NCI-H82 (cell line): ENCODE measurements at places on chromosomes 16 and 17.

DNA sequence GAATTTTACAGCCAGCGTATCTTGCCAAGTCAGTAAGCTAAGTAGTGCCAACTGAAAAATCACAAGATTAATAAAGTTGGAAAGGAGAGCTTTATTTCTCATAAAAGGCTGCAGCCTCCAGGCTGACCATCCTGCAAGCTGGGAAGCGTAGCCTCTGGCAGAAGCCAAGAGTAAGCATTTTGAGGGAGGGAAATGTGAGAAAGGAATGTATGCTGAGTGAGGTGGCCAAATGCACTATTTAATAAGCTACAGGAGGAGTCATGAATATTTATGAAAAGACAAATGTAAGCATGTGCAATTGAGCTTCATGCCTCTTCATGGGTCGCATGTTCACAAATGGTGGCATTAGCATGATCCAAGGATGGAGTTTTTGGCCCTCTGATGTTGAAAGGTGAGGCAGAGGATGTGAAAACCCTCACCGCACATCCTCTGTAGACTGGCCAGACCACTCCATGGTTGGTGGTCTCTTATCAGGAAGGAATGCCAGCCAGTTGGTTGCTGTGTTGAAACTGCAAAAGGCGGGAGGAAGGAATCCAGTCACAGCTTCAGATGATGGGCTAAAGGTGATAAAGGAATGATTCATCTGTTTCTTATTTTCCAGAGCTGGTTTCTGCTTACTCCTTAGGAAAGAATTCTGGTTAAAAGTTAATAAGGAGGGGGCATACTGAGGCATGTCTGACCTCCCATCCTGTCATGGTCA, 9.2 kb downstream of the KRT33B start:
- no peak for DNase-seq

- no peak for DNase-seq
These were observed 34.9 kb upstream of the ZNF469 start for GRCh38 chr16:88347656-88348376.

- DNase-seq: peak; percentile 4
These were observed 5.7 kb upstream of the ZP2 start for GRCh38 chr16:21217121-21217520.

- DNase-seq: no peak
These were observed 157.7 kb downstream of the PARN start for GRCh38 chr16:14472357-14472756.

DNA sequence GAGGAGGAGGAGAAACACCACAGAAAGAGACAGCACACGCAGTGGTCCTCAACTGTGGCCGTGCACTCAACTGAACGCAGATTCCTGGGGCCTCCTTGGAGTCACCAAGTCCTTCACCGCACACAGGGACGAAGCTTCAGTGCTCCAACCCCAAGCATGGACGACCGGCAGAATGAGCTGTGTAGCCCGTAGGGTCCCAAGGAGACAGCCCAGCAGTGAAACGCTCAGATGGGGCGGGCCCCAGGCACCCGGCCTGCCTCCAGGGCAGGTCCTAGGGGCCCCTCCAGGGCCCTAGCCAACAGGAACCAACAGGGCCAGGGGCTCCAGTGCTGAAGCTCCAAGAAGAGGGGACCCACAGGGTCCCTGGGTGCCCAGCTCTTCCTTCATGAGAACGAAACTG, 13.2 kb downstream of the RAB40B start:
- no peak for DNase-seq

GRCh38 chr17:1724351-1724868, at the start of gene WDR81:
TSS of gene WDR81 (plus strand) at chr17:1724704. CDS start at chr17:1724960, 256 bp downstream.
- DNase-seq: peak; percentile 93

DNA sequence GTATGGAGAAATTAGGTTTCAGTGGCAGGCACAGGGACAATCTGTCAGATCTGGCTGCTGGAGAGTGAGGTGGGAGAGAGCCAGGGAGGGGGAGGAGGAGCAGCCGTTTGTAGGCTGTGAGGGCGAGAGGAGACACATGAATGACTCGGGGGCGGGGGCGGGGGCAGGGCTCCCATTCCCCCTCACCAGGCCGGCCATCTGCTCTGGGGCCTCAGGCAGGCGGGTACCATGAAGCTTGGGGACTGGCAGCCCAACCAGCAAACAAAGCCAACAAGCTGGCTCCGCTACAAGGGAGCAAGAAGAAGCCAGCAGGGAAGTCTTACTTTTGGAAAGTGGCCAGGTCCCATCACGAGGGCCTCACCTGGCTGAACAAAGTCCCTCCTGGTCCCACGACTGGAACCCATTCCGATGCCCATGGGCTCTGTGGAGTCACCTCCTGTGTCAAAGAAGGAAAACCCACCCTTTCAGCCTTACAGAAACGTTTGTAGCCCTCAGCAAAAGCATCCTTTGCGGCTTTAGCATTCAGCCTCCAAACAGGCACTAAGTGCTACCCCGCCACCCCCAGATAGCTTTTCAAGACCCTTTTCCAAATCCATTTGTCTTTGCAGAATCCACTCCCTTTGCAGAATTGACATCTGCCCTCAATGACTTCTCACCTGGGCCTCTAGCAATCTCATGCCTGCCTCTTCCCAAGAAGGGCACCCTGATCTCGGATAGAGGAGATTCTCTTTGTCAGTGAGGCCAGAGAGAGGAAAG, 9.2 kb upstream of the SSTR2 start:
- DNase-seq: peak; percentile 98

- DNase-seq: peak; percentile 6
These were observed 258.8 kb downstream of the IRF8 start for GRCh38 chr16:86157616-86158247.

DNA sequence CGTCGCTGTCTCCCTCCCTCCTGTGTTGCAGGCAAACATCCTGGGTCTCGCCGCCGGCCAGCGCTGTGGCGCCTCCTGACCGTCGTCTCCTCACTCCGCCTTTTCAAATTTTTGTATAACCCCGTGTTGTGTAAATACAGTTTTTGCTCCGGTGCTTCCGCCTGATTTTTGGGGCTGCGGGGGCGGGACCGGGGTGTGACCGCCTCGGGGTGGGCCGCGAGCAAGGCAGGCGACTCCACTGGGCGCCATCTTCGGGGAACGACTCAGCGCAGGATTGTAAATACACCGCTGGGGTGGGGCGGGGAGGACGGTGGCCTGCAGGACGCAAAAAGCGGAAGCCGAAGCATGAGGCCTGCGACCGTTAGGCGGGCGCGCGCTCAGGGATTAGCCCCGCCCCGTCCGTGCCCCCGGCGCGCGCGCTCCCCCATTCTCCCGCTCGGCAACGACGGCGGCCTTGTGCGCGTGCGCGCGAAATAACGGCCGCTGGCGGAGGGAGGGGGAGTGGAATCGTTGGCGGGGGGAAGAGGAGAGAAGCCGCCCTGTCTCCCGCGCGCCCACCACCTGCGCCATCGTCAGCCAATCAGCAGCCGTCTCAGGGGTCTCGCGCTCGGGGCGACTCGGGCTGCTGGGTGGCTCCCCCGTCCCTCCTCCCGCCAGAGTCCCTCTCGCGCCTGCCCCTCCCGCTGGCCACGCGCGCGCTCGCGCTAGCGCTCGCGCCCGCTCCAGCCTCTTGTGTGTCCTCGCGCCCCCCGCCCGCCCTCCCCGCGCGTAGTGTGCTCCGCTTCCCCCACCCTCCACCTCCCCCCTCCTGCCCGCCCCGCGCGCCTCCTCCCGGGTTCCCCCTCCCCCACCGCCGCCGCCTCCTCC, 864 bp upstream of the MAZ start:
- peak; percentile 98 for DNase-seq

GRCh38 chr17:69154267-69154666, 12.6 kb upstream of the ABCA6 start:
- DNase-seq: no peak

GRCh38 chr17:70292366-70292765, 123.0 kb downstream of the KCNJ2 start:
- DNase-seq: no peak

DNA sequence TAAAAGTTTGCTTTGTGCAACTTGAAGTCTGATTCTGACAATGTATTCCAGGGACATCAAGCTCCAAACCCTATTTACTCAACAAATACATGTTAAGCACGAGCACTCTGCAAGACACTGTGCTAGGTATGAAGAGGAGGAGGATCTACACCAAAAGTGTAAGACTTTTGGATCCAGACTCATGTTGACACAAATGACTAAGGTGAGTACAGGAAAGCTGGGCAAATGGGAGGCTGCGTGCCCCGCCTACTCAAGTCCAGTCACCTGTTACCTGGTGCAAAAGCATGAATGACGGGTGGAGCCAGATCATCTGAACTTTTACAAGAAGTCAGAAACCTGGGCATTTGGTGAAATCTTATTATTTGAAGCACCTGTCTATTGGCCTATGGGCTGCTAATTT, 120.7 kb downstream of the ABCC12 start:
- DNase-seq: no peak

DNA sequence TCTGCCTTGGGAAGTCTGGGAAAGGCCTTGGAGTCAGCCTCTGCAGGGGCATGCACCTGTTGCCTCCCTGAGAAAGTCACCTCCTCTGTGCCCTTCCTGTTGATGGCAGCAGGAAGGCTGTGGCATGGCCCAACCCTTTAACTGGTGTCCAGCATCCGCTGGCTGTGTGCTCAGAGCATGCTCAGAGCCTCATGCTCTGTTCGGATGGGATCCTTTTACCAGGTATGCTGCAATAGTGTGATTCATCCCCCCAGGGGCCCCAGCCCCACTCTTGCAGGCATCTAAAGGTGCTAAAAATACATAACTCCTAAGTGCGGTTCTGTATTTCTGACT, 24.9 kb downstream of the KLHL36 start:
- DNase-seq: no peak

DNA sequence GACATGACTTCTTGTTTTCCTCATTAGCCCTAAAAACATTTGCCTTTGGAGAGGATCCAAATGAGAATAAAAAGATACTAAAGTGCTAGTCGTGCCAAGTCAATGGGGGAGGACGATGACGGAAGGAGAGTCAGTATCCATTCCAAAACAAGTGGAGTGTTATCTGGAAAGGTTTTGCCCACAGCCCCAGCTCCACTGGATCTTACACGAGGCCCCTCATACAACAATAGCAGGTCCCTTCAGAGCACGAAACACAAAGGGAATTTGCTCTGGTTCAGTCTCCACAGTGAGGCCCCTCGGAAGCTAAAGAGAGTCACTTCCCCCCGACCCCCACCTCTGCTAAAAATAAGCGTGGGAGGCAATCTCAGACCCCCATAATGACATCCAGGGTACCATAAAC, 496.9 kb upstream of the ZFHX3 start:
- DNase-seq: no peak

- no peak for DNase-seq
These were observed 8.4 kb upstream of the MTSS2 start for GRCh38 chr16:70694088-70694867.

- DNase-seq: no peak
These were observed 10.0 kb downstream of the SNN start for GRCh38 chr16:11677959-11678881.

DNA sequence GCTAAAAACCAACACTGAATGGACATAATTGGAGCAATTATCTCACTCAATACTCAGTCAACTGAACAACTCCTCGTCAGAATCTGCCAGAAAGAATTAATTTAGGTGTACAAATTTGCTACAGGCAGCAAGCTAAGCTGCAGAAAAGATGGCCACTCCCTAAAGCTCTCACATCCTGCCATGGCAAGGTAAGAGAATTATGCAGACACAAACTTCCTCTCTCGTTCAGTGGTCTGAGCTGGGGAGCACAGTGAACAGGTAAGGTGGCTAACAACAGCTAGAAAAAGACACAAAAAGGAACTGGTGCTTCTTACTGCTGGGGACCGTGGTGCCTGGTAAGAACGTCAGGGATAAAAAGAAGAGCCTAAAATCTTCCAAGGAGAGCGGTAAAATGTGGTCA, 74.9 kb upstream of the BCAR1 start:
- DNase-seq: no peak

- no peak for DNase-seq
These were observed 82.5 kb downstream of the NETO2 start for GRCh38 chr16:47061204-47061603.

- DNase-seq: no peak
These were observed 1.4 kb downstream of the KRT38 start for GRCh38 chr17:41439375-41439774.

DNA sequence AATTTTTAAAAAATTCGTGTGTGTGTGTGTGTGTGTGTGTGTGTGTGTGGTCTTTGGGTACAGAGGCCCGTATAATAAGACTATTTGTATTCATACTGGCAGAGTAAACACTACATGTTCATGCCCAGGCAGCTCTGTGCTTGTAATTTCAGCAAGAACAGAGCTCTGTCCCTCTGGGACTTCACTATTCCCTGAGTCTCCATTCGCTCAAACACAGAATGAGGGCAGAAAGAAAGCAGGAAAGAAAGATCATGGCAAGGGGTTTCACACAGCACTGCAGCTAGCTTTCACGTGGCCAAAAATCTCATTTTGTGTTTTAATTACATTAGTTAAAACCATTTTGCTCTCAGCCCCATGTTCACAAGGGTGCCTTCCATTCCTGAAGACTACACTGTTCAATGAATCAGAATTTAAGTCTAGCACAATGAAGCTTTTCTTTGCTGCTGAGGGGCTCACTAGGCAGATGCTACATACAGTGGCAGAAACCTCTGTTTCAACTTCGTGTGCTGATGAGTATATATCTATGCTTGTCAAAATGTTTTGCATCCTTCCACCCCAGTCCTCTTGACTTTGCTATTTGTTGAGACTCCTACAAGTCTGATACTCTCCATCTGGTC, 198.4 kb upstream of the C17orf78 start:
- peak; percentile 52 for DNase-seq

GRCh38 chr16:13931845-13932244, 11.9 kb downstream of the ERCC4 start:
- no peak for DNase-seq

DNA sequence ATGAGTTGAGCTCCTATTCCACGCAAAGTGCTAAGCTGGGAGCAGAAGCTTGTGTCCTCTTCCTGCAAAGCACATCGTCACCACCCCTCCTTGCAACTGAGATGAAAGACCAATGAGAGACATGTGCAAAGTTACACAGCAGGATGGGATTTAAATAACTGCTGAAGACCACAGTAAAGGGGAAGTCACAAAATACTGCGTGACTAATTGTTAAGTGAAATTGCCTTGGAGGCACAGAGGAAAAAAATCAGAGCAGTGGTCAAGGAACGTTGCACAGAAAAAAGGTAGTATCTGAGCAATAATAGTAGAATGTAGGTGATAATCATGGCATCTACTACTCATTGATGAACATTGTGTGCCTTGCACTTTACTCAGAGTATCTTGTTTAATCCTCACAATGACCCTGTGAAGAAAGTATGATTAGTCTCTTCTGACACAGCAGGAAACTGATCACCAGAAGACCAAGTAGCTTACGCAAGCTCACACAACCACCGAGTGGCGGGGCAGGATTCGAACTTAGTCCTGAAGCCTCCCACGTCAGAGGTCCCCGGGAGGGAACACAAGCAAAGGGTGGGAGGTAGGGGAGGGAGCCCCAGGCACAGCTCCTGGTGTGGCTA, 15.4 kb upstream of the MYO18A start:
- no peak for DNase-seq

GRCh38 chr17:59786536-59787319, 79.3 kb downstream of the VMP1 start:
- no peak for DNase-seq

GRCh38 chr16:105521-105920, 27.5 kb downstream of the MPG start:
- no peak for DNase-seq

- no peak for DNase-seq
These were observed 18.5 kb downstream of the CRLF3 start for GRCh38 chr17:30805944-30806456.

- DNase-seq: peak; percentile 87
These were observed 5.5 kb upstream of the MXRA7 start for GRCh38 chr17:76716146-76716838.

GRCh38 chr16:75138636-75139035, 9.7 kb upstream of the ZFP1 start:
- DNase-seq: peak; percentile 60

GRCh38 chr16:19708296-19709205, 9.5 kb downstream of the KNOP1 start:
- no peak for DNase-seq

GRCh38 chr16:10693889-10694288, 841 bp downstream of the TEKT5 start:
- DNase-seq: no peak
